Thoracic aorta (tissue), 2 donors: ENCODE measurements at places on chromosomes 7 and 10. TPM values are rescaled to one million over a fixed set of nuclear protein-coding genes. Genes with fewer than 3 reads are reported as not detected.

- no peaks in the 10 kb centered on the region for H3K4me1 ChIP-seq
- H3K27ac ChIP-seq, result no peak overlapping the region
- no peaks in the 10 kb centered on the region for H3K27me3 ChIP-seq
- no peak for DNase-seq
These were observed 319.5 kb downstream of the DNAJB6 start for GRCh38 chr7:157656195-157656769.

- no peak for DNase-seq
- no peaks in the 10 kb centered on the region for H3K4me1 ChIP-seq
- no peak overlapping the region for H3K4me3 ChIP-seq
- no peaks in the 10 kb centered on the region for H3K27me3 ChIP-seq
- H3K27ac ChIP-seq, result no peak overlapping the region
These were observed 55.9 kb downstream of the ATXN7L1 start for GRCh38 chr7:105820363-105821066.

The SLC18A2 gene
- total RNA-seq, result 0.35 TPM

- H3K27ac ChIP-seq, result peak overlapping the region; percentile 61
- peaks cover 2% of the 10 kb centered on the region for H3K36me3 ChIP-seq
These were observed 25.1 kb downstream of the MINDY4 start for GRCh38 chr7:30796105-30796869.

DNA sequence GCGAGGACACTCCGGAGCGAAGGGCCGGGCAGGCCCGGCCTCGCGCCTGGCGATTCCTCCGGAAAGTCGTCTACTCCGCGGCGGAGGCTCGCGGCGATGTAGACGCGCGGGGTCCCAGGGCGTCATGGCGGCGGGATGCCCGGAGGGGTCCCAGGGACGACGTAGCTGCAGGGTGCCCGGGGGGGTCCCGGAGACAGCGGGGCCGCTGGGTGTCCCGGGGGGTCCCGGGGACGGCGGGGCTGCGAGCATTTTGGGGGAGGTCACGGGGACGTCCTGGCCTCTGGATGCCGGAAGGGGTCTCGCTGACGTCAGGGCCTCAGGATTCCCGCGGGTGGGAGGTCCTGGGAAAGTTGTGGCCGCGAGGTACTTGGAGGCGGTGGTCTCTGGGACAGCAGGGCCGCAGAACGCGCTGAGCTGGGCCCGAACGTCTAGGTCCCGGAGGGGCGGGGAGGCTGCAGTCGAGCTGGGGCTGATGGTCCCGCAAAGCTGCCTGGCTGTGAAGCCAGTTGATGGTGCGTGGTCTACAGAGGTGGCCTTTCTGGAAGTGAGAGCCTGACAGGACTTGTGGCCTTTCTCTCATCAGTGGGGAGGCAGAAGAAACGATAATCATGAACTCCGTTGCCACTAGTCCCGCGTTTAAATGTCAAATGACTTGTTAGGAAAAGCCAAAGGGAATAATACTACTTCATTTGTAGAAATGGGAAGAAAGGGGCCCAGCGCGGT, 637 bp downstream of the HSPA14 start:
- no peak for DNase-seq
- peaks cover 10% of the 10 kb centered on the region for H3K4me1 ChIP-seq
- peak overlapping the region; percentile 96 for H3K4me3 ChIP-seq
- no peaks in the 10 kb centered on the region for H3K27me3 ChIP-seq
- H3K36me3 ChIP-seq, result peaks cover 19% of the 10 kb centered on the region

The XRCC2 gene
- 0.49 TPM for total RNA-seq

GRCh38 chr7:130478991-130479390, 12.9 kb upstream of the MEST start:
- H3K4me1 ChIP-seq, result no peaks in the 10 kb centered on the region
- H3K27me3 ChIP-seq, result no peaks in the 10 kb centered on the region
- no peak for DNase-seq
- no peaks in the 10 kb centered on the region for H3K36me3 ChIP-seq
- H3K4me3 ChIP-seq, result no peak overlapping the region

- DNase-seq, result no peak
- H3K4me1 ChIP-seq, result peaks cover 58% of the 10 kb centered on the region
- H3K27me3 ChIP-seq, result no peaks in the 10 kb centered on the region
- peak overlapping the region; percentile 39 for H3K27ac ChIP-seq
These were observed 9.6 kb downstream of the ITGB1 start for GRCh38 chr10:32948451-32948850.

DNA sequence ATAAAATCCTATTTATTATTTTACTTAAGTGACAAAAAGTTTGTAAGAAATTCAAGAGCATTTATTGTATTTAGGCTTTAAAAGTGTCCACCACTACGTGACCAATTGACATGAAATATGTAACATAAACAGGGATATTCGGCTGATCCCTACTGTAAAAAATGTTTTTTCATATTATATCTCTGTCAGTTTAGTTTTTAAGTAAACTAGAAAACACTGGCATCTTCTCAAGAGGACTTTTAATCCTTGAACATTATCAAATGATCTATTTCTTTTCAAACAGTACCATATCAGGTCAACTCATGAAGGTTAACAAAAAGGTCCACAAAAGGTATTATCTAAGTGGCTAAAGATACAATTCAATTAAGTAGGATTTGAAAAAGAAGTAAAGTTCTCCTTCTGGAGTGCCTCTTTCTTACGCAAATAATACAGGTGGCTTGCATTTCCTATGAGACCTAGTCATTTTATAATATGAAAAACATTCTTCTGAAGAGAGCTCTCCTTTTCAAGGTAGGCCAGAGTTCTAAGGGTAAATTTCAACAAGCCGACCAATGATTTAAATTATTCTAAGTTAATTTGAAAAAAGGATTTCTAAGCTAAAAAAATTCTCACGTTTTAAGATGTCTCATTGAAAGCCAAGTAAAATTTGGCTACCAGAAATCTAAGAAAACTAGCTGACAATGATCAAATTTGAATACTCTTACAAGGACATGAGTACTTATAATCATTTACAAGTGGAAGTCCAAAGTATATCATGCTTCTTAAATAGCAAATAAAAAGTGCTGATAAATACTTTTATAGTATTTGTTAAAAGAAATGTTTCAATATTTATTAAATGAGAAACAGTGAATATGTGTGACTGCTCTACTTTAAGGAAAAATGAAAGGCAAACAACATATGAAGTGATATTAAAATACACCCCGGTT, 133.5 kb downstream of the NRBF2 start:
- peak overlapping the region; percentile 84 for H3K4me3 ChIP-seq
- H3K36me3 ChIP-seq, result no peaks in the 10 kb centered on the region
- H3K27ac ChIP-seq, result peak overlapping the region; percentile 93
- no peaks in the 10 kb centered on the region for H3K27me3 ChIP-seq
- no peak for DNase-seq

DNA sequence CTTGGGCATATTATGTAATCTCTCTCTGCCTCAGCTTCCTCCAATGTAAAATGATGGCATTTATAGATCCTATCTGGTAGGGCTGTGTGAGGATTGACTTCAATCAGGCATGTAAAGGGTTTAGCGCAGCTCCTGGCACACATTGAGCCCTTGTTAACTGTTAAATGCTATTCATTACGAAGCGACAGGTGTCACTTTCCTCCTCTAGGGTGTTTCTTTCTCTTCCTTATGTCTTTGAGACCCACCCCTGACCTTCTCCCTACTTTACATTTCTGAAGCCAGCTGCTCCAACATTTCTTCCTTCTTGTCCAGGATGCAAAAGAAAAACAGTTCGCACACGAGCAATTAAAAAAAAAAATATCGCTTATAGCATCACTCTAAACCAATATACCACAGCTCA, 5.7 kb upstream of the R3HCC1L start:
- H3K4me3 ChIP-seq, result no peak overlapping the region
- H3K27ac ChIP-seq, result no peak overlapping the region
- DNase-seq, result no peak
- H3K36me3 ChIP-seq, result no peaks in the 10 kb centered on the region
- H3K4me1 ChIP-seq, result no peaks in the 10 kb centered on the region

The MEIG1 gene
- total RNA-seq, result not detected
